ENCODE measurements at places on chromosomes 7 and 10.

GRCh38 chr7:106023369-106024322 is 60.6 kb downstream of the CDHR3 start:
- DNase-seq: no peak

DNA sequence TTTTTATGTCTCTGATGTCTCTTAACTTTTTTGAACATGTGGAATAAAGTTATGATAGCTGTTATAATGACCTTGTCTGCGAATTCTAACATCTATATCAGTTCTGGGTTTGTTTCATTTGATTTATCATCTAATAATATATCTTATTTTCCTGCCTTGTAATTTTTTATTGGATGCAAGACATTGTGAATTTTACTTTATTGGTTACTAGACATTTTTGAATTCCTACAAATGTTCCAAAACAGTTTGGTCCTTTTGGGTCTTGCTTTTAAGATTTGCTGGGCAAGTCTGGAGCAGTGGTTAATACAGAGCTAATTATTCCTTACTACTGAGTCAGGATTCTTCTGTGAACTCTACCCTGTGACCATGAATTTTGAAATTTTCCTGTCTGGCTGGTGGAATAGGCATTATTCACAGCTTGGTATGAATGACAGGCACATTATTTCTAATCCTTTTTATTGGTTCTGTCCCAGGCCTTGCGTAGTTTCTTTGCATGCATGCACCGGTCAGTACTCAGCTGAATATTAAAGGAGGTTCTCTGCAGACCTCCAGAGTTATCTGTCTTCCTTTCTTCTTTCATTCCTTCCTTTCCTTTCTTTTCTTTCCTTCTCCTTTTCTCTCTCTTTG is 9.0 kb downstream of the CUTC start:
- no peak for DNase-seq

DNA sequence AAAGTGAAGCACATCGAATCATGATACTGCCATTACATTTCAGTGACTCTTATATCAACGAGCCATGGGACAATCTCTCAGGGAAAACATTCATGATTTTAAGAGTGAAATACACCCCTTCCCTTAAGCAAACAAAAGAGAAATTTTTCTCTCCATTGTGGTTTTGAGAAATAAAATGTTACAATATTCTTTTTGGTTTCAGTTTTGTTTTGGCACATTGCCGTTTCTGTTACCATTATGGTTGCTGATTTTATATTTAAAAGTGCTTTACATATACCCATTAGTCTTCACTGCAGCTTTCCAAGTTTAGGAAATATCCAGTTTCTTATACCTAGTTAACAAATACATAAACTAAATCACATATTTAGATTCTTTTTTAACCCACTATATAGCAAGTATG is 126.8 kb upstream of the SEM1 start:
- DNase-seq: no peak

DNA sequence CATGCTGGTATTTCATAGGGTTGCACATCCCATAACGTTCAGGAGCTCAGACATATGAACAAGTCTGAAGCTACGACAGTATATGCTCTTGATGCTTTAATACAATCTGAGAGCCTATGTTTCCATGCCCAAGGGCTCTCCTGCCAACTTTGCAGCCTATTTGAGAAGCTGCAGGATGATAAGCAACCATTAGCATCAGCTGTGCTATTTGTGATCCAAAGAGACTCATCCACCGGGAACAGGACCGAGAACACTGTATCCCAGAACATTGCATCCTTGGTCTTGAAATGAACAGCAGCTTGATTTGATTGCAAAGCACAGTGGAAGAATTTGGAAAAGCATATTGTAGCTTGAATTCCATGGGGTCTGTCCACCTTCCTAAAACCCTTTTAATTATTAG is 156.2 kb upstream of the PTER start:
- DNase-seq: no peak

- no peak for DNase-seq
Observed at GRCh38 chr10:85430991-85431390, 935.6 kb downstream of the GRID1 start.

GRCh38 chr7:1400371-1400770 is 58.9 kb downstream of the MICALL2 start:
- no peak for DNase-seq
